ENCODE measurements at places on chromosomes 6 and 20.
A peak's percentile ranks its signal among the peaks of the same experiment; 100 is the strongest.

- no peak for DNase-seq
These were observed 62.1 kb downstream of the OLIG3 start for GRCh38 chr6:137432054-137432611.

GRCh38 chr6:11426571-11426970 lies 111.0 kb upstream of the TMEM170B start:
- no peak for DNase-seq

DNA sequence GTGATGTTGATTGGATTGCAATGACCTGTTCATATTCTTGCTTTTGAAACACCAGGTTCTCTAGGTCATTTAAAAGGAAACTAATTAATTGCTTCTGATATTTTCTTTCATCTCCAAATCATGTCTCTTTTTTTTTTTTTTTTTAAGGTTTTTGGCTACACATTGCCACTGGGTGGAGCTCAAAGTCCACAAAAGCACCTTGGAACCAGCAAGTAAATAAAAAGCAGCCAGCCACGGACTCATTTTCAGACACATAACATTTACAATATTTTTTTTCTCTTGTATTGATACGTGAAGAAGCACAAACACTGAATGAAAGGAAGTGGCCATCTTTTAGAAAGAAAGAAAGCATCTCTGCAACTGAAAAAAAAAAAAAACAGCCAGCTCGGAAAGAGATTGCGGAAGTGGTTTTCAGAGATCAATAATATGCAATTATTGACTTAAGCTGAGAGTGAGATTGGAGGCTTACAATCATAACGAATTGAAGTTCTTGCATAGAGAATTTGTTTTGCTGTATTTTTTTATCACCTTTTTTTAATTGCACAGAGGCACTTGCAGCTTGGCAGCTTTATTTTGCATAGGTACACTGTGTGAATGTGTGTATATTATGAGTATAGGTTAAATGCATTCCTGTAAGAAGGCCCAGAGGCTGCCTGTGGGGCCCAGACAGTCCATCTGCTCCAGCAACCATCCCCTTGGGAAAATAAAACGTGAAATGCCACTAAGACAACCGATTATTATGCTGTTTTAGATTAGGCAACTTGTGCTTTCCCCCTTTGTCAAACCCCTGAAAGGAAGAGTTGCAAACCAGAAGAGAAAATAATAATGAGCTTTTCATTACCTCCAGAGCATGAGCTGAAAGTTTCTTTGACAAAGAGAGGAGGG lies 28.2 kb downstream of the CGA start:
- no peak for DNase-seq

DNA sequence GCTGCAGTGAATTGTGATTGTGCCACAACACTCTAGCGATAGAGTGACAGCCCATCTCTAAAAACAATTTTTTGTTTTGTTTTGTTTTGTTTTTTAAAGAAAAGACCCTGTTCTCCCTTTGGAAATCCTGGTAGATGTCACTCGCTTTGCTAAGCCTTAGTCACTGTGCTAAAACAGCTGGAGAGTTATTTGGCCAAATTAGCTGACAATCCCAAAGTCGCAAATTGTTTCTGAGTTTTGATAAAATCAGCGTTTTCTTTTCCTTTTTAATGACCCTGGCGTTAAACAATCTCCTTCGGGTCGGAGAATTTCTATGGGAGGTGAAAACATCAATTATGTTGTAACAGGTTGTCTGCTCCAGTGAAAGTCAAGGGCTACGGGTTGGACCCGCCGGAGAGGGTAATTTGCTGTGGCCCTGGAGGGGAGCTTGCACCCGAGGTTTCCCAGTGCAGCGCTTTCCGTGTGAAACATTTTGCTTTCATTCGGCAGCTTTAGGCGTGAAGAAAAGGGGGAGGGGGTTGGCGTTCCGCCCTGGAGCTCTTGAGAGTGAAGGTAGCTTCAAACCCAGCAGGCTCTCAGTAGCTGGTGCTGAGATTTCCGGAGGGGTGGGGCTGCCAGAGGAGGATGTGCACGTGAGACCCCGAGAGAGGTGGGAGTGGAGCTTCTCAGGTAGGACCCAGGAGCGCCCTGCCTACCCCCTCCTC lies 296.6 kb downstream of the PHACTR1 start:
- DNase-seq: peak; percentile 67

DNA sequence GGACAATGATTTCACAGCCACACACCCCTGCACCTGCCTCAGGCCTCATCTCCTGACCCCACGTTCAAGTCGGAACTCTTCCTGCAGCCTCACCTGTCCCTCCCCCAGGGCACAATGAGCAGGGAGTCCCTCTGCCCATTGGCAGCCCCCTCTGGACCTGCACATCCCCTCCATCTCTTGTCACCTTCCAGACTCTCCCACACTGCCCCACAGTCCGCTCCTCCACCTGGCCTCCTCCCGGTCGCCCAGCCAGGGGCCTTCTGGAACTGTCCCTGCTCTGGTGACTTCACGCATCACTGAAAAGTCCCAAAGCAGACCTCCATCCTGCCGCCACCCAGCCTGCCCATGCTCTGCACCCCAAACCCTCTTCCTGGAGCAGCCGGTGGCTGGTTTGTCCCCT lies 4.7 kb downstream of the CTSZ start:
- DNase-seq: no peak

GRCh38 chr6:68876792-68877493 lies 241.9 kb downstream of the ADGRB3 start:
- no peak for DNase-seq
